ENCODE measurements at places on chromosomes 11 and 22. TPM values are rescaled to one million over a fixed set of nuclear protein-coding genes. Genes with fewer than 3 reads are reported as not detected.

DNA sequence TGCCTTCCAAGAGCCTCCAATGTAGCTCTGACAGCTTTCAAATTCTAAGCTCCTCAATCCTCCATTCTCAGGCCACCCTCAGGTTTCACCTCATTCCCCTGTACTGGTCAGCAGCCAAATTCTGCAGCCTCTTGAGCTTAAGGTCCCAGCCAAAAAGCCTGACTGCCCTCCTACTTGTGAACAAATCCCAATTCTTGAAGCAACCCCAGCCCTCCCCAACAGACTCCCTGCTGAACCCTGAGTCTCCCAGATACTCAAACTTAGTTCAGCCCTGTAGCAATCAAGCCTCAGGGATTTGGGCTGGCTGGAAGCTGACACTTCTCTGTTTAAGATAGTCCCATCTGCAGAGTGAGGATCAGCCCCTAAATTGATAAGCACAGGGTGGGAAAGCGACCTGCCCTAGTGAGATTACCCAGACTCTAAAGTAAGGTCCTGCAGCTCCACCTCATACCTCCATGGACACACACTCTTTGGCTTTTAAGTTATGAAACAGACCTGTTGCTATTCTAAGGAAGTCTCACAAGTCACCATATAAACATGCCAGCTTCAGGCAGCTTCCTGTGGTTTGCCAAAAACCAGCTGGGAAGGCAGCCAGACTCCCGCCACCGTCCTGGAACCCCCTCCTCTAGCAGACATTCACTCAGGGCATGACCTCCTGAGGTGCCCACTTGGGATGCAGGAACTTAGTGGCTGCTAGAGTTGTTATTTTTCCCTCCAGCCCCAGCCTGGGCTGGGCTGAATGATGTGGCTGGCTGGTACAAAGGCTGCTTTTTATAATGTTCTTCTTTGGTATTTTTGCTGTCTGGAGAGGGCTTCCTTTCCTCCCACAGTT, 82.5 kb upstream of the PICALM start:
- H3K4me1 ChIP-seq = peaks cover 17% of the 10 kb centered on the region
- no peaks in the 10 kb centered on the region for H3K27me3 ChIP-seq
- H3K27ac ChIP-seq = peak overlapping the region; percentile 79
- no peak for DNase-seq
- no peaks in the 10 kb centered on the region for H3K36me3 ChIP-seq

DNA sequence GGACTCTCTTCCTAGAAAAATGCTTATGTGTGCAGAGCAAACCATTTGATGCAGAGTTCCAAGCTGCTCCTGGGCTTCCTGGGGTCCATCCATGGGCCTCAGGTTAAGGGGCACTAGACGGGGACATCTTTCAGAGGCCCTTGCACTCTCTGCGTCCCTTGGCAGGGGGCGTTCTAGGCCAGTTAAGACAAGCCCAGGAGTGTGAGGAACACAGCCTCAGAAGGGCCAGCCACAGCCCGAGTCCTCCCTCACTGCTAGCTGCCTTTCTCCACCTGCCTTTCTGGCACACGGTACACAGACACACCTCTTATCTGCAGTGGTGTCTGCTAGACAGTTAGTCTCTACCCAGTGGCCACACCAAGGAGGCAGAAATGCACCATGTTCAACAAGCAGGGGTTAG, 18.0 kb upstream of the BID start:
- H3K4me3 ChIP-seq = no peak overlapping the region
- no peak for DNase-seq
- no peak overlapping the region for H3K27ac ChIP-seq
- no peaks in the 10 kb centered on the region for H3K4me1 ChIP-seq

DNA sequence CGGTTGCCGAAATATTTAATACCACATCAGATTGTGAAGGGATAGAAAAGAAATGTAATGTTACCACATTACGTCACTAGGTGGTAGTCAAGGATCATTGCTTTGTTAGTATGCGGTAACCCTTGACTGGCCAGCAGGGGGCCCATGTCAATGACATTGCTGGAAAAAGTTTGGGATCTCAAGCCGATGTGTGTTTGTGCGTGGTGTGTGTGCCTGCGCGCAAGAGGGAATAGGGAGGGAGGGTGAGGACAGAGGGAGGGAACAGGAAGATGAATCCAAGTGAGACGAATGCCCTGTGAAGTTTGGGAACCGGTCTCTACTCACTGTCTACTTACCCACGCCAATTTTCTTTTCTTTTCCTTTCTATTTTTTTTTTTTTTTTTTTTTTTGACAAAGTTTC, 10.7 kb upstream of the MRGPRX2 start:
- peak; percentile 81 for DNase-seq
- H3K4me3 ChIP-seq = peak overlapping the region; percentile 30
- no peaks in the 10 kb centered on the region for H3K4me1 ChIP-seq
- no peaks in the 10 kb centered on the region for H3K36me3 ChIP-seq

KRTAP5-1 gene
- polyA plus RNA-seq = not detected

- no peak overlapping the region for H3K27ac ChIP-seq
- no peaks in the 10 kb centered on the region for H3K27me3 ChIP-seq
- no peak for DNase-seq
- H3K4me3 ChIP-seq = no peak overlapping the region
- no peaks in the 10 kb centered on the region for H3K36me3 ChIP-seq
Observed at GRCh38 chr11:62399878-62400266, 19.0 kb upstream of the SCGB1A1 start.

- peak within 1 kb of the TSS; percentile 71 for H3K4me3 ChIP-seq
- no peaks in the 10 kb centered on the region for H3K27me3 ChIP-seq
- DNase-seq = peak; percentile 94
- H3K4me1 ChIP-seq = peaks cover 4% of the 10 kb centered on the region
- H3K27ac ChIP-seq = peak within 1 kb of the TSS; percentile 97
Observed at GRCh38 chr11:118791111-118791960, at the start of gene DDX6. TSS of gene DDX6 (minus strand) at chr11:118791164. CDS start at chr11:118786251, 4,913 bp downstream.

DNA sequence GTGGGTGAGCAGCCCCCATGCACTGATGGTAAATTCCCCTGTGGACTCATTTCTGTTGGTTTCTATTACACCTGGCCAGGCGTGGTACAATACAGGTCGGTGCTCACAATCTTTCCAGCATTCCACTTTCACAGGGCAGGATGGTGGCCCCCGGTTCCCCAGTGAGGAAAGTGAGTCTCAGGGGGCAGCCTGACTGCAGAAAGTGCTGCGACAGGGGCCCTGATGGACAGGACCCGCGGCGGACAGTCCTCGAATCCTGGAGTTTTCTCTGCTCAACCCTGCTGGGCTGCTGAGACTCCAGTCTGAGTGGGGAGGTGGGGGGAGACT, 3.1 kb upstream of the PGGHG start:
- no peaks in the 10 kb centered on the region for H3K36me3 ChIP-seq
- H3K27ac ChIP-seq = no peak overlapping the region
- peaks cover 9% of the 10 kb centered on the region for H3K4me1 ChIP-seq
- no peak overlapping the region for H3K4me3 ChIP-seq
- H3K27me3 ChIP-seq = peaks cover 20% of the 10 kb centered on the region

GRCh38 chr11:38100836-38101462, 1502.9 kb upstream of the RAG2 start:
- H3K27ac ChIP-seq = no peak overlapping the region
- H3K4me1 ChIP-seq = no peaks in the 10 kb centered on the region
- no peaks in the 10 kb centered on the region for H3K36me3 ChIP-seq
- no peaks in the 10 kb centered on the region for H3K27me3 ChIP-seq

SEC14L6 gene
- not detected for polyA plus RNA-seq

GRCh38 chr11:94832604-94833235, 64.6 kb downstream of the AMOTL1 start:
- H3K4me1 ChIP-seq = peaks cover 3% of the 10 kb centered on the region
- H3K27ac ChIP-seq = no peak overlapping the region
- no peak for DNase-seq
- no peak overlapping the region for H3K4me3 ChIP-seq
- no peaks in the 10 kb centered on the region for H3K27me3 ChIP-seq

DNA sequence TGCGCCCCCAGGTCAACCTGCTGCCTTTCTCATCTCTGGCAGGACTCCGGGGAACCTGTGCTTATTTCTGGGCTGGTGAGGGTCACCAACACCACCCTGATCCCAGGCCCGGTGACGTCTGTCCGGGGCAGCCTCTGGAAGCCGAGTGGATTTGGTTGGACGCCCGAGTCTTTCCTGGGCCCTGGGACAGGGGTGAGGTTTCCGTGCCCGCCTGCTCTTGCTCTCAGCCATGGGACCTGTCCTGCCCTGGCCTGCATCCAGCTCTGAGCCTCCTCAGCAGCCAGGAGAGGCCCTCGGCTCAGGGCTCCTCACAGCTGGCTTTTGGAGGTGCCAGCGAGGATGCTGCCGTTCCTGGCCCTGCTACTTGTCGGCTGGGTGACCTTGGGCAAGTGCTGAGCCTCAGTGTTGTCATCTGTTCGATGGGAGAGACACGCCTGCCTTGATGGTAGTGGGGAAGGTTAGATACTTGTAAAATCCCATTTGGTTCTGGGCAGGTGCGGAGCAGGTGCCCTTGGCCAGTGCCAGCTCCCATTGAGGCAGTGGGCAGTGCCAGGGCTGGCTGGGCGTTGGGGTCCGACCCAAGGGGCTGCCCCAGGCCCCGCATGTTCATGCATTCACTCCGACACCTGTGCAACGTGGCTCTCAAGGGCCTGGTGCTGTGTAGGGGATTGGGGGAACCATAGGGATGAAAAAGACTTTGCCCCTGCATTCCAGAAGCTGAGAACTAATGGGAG, 58.9 kb upstream of the THY1 start:
- no peak overlapping the region for H3K27ac ChIP-seq
- no peaks in the 10 kb centered on the region for H3K36me3 ChIP-seq
- no peak for DNase-seq
- H3K4me3 ChIP-seq = peak overlapping the region; percentile 53
- H3K4me1 ChIP-seq = peaks cover 5% of the 10 kb centered on the region
- peaks cover 6% of the 10 kb centered on the region for H3K27me3 ChIP-seq

GRCh38 chr11:120235024-120235628, 4.8 kb upstream of the POU2F3 start:
- H3K36me3 ChIP-seq = no peaks in the 10 kb centered on the region
- no peak overlapping the region for H3K27ac ChIP-seq
- H3K27me3 ChIP-seq = peaks cover 6% of the 10 kb centered on the region
- H3K4me3 ChIP-seq = no peak overlapping the region

SAA2 gene
- not detected for polyA plus RNA-seq

GRCh38 chr11:14907411-14908213, 15.6 kb upstream of the CYP2R1 start:
- no peaks in the 10 kb centered on the region for H3K27me3 ChIP-seq
- H3K4me1 ChIP-seq = peaks cover 3% of the 10 kb centered on the region
- no peak overlapping the region for H3K4me3 ChIP-seq
- peak; percentile 71 for DNase-seq

BACE1 gene
- polyA plus RNA-seq = 36.4 TPM

DTX4 gene
- 0.02 TPM for polyA plus RNA-seq

GRCh38 chr11:45655347-45655756, 10.1 kb downstream of the CHST1 start:
- no peak overlapping the region for H3K4me3 ChIP-seq
- H3K36me3 ChIP-seq = no peaks in the 10 kb centered on the region
- DNase-seq = peak; percentile 93
- no peak overlapping the region for H3K27ac ChIP-seq

CXCR5 gene
- polyA plus RNA-seq = not detected

GRCh38 chr22:22207845-22208564, 36.6 kb upstream of the VPREB1 start:
- no peak overlapping the region for H3K27ac ChIP-seq
- H3K36me3 ChIP-seq = no peaks in the 10 kb centered on the region
- peak; percentile 77 for DNase-seq
- H3K4me1 ChIP-seq = peaks cover 6% of the 10 kb centered on the region
- H3K4me3 ChIP-seq = no peak overlapping the region

- no peak for DNase-seq
- no peaks in the 10 kb centered on the region for H3K27me3 ChIP-seq
- H3K27ac ChIP-seq = no peak overlapping the region
- H3K4me1 ChIP-seq = peaks cover 16% of the 10 kb centered on the region
- H3K4me3 ChIP-seq = no peak overlapping the region
- H3K36me3 ChIP-seq = no peaks in the 10 kb centered on the region
Observed at GRCh38 chr22:46549563-46549840, 12.1 kb upstream of the CELSR1 start.

PHOX2A gene
- polyA plus RNA-seq = 75.6 TPM

DNA sequence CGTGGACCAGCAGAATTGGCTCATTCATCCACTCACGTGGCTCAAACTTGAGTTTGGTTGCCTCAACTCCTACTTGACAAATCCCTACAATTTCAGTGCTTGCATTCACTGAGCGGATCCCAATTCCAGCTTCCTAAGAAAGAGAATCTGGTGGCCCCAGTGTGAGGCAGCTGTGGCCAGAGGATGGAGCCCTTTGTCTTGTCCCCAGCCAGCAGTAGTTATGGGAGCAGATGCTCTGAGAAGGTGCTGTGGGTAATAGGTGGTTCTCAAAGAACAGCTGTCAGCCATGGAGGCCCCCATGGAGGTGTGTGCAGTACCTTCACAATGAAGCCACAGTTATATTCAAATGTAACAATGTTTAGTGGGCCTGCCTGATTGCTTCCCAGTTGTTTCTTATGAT, 39.3 kb downstream of the KREMEN1 start:
- H3K4me1 ChIP-seq = no peaks in the 10 kb centered on the region
- H3K27ac ChIP-seq = no peak overlapping the region
- no peaks in the 10 kb centered on the region for H3K36me3 ChIP-seq
- no peaks in the 10 kb centered on the region for H3K27me3 ChIP-seq

SLC22A25 gene
- polyA plus RNA-seq = not detected

GRCh38 chr11:128632141-128632791, 44.9 kb upstream of the ETS1 start:
- peak; percentile 67 for DNase-seq
- H3K36me3 ChIP-seq = no peaks in the 10 kb centered on the region
- peaks cover 14% of the 10 kb centered on the region for H3K4me1 ChIP-seq
- H3K27me3 ChIP-seq = no peaks in the 10 kb centered on the region

- peaks cover 33% of the 10 kb centered on the region for H3K4me1 ChIP-seq
- DNase-seq = peak; percentile 92
- no peaks in the 10 kb centered on the region for H3K27me3 ChIP-seq
- peak within 1 kb of the TSS; percentile 69 for H3K4me3 ChIP-seq
Observed at GRCh38 chr11:47186076-47186699, at the start of gene PACSIN3. TSS of gene PACSIN3 (minus strand) at chr11:47186434. CDS start at chr11:47182727, 3,707 bp downstream.

- H3K27ac ChIP-seq = no peak overlapping the region
- no peak overlapping the region for H3K4me3 ChIP-seq
- no peaks in the 10 kb centered on the region for H3K36me3 ChIP-seq
- H3K4me1 ChIP-seq = 0 out of 2 replicates have a peak, but pooled peaks cover 5% of the 10 kb centered on the region
- peak; percentile 19 for DNase-seq
Observed at GRCh38 chr22:30869667-30870395, 98.7 kb downstream of the MORC2 start.

OR5A1 gene
- polyA plus RNA-seq = not detected

TYMP gene
- polyA plus RNA-seq = 1.7 TPM

DNA sequence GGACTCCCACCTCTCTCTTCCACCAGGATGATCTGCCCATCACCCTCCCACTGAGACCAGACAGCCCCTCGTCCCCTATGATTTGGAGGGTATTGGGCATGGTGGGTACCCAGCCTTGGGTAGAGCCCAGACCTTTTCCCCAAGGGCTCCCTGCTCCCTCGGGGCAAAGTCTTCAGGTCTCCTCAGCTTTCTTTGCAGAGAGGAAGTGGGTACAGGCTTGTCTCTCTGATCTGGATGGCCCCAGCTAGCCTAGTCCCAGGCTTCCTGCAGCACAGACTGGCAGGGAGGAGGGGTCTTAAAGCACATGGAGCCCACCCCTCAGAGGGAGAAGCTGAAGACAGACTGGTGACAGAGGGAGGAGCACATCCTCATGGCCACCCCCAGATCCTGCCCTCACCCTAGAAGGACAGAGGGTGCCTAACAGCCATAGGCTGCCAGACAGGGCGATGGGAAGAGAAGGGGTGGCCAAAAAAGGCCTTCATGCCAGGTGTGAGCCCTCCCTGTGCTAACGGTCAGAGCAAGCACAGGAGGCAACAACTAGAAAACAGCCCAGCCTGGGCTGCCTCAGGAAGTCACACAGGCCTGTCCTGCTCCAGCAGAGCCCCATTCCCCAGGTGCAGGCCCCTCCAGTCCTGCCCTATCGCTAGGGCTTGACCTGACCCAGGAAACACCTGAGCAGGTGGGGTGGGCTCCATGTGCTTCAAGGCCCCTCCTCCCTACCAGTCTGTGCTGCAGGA, 30.4 kb downstream of the SLC22A12 start:
- H3K4me1 ChIP-seq = no peaks in the 10 kb centered on the region
- no peaks in the 10 kb centered on the region for H3K36me3 ChIP-seq
- H3K4me3 ChIP-seq = no peak overlapping the region
- H3K27me3 ChIP-seq = peaks cover 14% of the 10 kb centered on the region
- DNase-seq = no peak
- H3K27ac ChIP-seq = no peak overlapping the region

All from SK-N-SH (cell line).